Activated CD8-positive, alpha-beta memory T cell treated with anti-CD3 and anti-CD28 coated beads, Interleukin-2, amount 10 ng/mL, durations not matched to agents 7 days and 5 days (primary cell): ENCODE measurements at places on chromosomes 4 and X. TPM values are rescaled to one million over a fixed set of nuclear protein-coding genes. Genes with fewer than 3 reads are reported as not detected.

- peaks cover 22% of the 10 kb centered on the region for H3K36me3 ChIP-seq
- H3K4me1 ChIP-seq = peaks cover 26% of the 10 kb centered on the region
- H3K4me3 ChIP-seq = peak within 1 kb of the TSS; percentile 95
- peak within 1 kb of the TSS; percentile 96 for H3K27ac ChIP-seq
Observed at GRCh38 chrX:2690856-2691542, at the start of gene CD99. Gene CD99, plus strand, starts transcription at chrX:2691295. Its CDS starts 66 bp downstream, at chrX:2691361.

GRCh38 chr4:169258141-169258540 is 12.6 kb downstream of the SH3RF1 start:
- H3K4me1 ChIP-seq = no peaks in the 10 kb centered on the region
- H3K36me3 ChIP-seq = no peaks in the 10 kb centered on the region
- peaks cover 37% of the 10 kb centered on the region for H3K27me3 ChIP-seq
- no peak overlapping the region for H3K4me3 ChIP-seq

CCNG2 gene
- total RNA-seq = 20.8 TPM

GRCh38 chr4:80017125-80017854 is 55.7 kb downstream of the ANTXR2 start:
- no peaks in the 10 kb centered on the region for H3K27me3 ChIP-seq
- peaks cover 38% of the 10 kb centered on the region for H3K36me3 ChIP-seq
- peaks cover 8% of the 10 kb centered on the region for H3K4me1 ChIP-seq
- DNase-seq = no peak
- H3K4me3 ChIP-seq = no peak overlapping the region

NSG1 gene
- total RNA-seq = 9.8 TPM

GRCh38 chrX:8520791-8521190 is 56.2 kb downstream of the VCX3B start:
- no peaks in the 10 kb centered on the region for H3K27me3 ChIP-seq
- H3K27ac ChIP-seq = no peak overlapping the region
- no peak for DNase-seq
- no peaks in the 10 kb centered on the region for H3K4me1 ChIP-seq
- H3K36me3 ChIP-seq = no peaks in the 10 kb centered on the region
- no peak overlapping the region for H3K4me3 ChIP-seq

TLR6 gene
- 1.3 TPM for total RNA-seq

- H3K36me3 ChIP-seq = no peaks in the 10 kb centered on the region
- DNase-seq = no peak
- H3K27ac ChIP-seq = no peak overlapping the region
- no peak overlapping the region for H3K4me3 ChIP-seq
Observed at GRCh38 chrX:114365065-114365834, 218.6 kb upstream of the HTR2C start.

DNA sequence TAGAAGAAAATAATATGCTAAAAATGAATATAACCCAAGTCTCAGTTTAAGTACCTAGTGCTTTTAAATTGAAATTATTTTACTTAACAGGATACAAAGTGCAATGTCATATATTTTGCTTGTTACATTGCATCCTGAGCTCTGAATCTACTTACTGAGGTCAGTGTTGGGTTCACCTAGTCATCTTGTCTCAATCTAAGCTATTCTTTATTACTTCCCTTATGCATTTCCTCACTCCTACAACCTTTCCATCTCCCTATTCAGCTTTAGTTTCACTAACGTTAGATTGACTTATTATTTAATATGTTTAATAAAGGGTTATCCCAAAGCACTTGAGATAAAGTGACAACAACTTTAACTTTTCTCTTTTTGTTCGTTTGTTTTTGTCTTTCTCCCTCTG is 483.7 kb downstream of the FSTL5 start:
- no peak overlapping the region for H3K27ac ChIP-seq
- no peak for DNase-seq
- H3K36me3 ChIP-seq = no peaks in the 10 kb centered on the region

GRCh38 chr4:140609548-140610425 is 41.0 kb upstream of the UCP1 start:
- DNase-seq = no peak
- peaks cover 15% of the 10 kb centered on the region for H3K27me3 ChIP-seq
- no peak overlapping the region for H3K4me3 ChIP-seq
- no peaks in the 10 kb centered on the region for H3K4me1 ChIP-seq
- H3K36me3 ChIP-seq = no peaks in the 10 kb centered on the region

ACTRT1 gene
- total RNA-seq = not detected

AIFM1 gene
- 47.3 TPM for total RNA-seq

DNA sequence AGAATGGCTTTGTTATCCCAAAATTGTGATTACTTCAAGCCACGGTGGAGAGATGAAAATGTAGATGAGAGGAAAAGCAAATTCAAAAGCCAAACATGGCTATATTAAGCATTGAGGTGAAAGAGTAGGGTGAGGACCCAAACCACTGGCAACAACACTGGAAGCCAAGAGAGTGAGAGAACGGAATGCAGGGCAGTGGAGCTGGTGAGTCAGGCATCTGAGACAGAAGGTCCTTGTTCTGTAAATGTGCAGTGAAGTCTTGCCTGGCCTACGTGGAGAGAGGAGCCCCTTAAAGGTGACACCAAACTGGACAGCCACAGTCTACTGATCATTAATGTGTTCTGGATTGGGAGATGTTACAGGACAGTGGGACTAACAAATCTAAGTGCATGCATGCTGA is 22.8 kb upstream of the SEC24B start:
- H3K36me3 ChIP-seq = no peaks in the 10 kb centered on the region
- no peak for DNase-seq
- H3K4me3 ChIP-seq = no peak overlapping the region
- H3K4me1 ChIP-seq = no peaks in the 10 kb centered on the region
- H3K27me3 ChIP-seq = peaks cover 6% of the 10 kb centered on the region

DNA sequence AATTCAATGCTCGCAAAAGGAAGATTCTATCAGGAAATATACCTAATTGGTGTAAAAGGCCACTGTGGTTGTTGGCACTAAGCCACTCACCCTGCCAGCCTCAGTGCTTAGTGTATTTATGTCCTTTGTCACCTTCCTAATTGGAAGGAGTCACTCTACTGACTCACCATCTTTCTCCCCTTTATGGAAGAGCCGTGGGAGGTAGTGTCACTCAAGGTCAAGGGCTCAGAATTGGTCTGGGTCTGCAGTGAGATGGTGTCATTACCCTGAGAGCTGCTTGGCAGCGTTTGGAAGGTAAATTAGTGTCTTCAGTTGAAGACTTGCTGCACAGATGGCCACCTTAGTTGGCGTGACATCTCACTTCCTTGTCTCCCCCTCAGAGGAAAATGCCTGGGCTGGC is 41.7 kb upstream of the CDKN2AIP start:
- DNase-seq = no peak
- no peaks in the 10 kb centered on the region for H3K36me3 ChIP-seq
- peaks cover 16% of the 10 kb centered on the region for H3K4me1 ChIP-seq
- H3K4me3 ChIP-seq = no peak overlapping the region

DNA sequence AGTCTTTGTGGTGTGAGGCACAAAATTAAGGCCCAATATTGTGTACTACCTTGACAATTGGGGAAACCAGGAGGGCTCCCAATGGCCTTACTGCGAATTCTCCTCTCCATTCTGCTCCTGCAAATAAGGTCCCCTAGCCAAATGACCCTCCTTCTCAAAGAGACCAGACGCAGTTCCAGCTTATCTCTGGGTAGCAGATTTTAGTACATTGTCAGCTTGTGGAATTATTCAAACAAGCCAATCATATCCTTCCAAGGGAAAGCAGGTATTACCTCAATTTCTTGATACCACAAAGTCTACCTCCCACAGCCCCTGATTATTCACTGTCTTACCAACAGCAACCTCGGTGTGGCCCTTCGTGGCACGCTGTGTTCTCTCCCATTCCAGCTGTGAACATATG is 7.8 kb upstream of the ZBTB33 start:
- peaks cover 22% of the 10 kb centered on the region for H3K4me1 ChIP-seq
- H3K27ac ChIP-seq = no peak overlapping the region
- no peaks in the 10 kb centered on the region for H3K27me3 ChIP-seq
- no peak overlapping the region for H3K4me3 ChIP-seq
- peaks cover 4% of the 10 kb centered on the region for H3K36me3 ChIP-seq

DNA sequence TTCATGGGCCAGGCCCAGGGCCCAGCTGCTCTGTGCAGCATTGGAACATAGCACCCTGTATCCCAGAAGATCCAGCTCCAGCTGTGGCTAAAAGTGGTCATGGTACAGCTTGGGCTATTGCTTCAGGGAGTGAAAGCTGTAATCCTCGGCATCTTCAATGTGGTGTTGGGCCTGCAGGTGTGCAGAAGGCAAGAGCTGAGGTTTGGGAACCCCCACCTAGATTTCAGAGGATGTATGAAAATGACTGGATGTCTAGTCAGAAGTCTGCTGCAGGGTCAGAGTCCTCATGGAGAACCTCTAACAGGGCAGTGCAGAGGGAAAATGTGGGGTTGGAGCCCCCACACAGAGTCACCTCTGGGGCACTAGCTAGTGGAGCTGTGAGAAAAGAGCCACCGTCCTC is 341.7 kb downstream of the PPP3CA start:
- H3K4me1 ChIP-seq = peaks cover 13% of the 10 kb centered on the region
- H3K27ac ChIP-seq = no peak overlapping the region
- no peak overlapping the region for H3K4me3 ChIP-seq

GABRA4 gene
- not detected for total RNA-seq

- H3K27me3 ChIP-seq = no peaks in the 10 kb centered on the region
- H3K4me3 ChIP-seq = no peak overlapping the region
- H3K36me3 ChIP-seq = peaks cover 8% of the 10 kb centered on the region
- no peak overlapping the region for H3K27ac ChIP-seq
- no peak for DNase-seq
Observed at GRCh38 chr4:105807496-105807895, 87.8 kb upstream of the NPNT start.

DNA sequence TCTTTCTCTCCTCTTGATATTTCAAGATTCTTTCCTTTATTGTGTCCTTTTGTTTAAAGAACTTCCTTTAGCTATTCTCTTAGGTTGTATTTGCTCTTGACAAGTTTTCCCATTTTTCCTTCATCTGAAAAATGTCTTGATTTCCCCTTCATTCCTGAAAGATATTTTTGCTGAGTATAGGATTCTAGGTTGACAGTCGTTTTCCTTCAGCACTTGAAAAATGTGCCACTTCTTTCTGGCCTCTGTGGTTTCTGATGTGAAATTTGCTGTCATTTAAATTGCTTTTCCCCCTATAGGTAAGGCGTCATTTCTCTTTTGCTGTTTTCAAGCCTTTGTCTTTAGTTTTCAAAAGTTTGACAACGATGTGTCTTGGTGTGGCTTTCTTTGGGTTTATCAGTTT is 23.3 kb upstream of the LAMTOR3 start:
- peaks cover 63% of the 10 kb centered on the region for H3K36me3 ChIP-seq
- H3K4me3 ChIP-seq = no peak overlapping the region
- H3K27me3 ChIP-seq = no peaks in the 10 kb centered on the region
- H3K4me1 ChIP-seq = peaks cover 12% of the 10 kb centered on the region
- no peak for DNase-seq

- H3K4me3 ChIP-seq = no peak overlapping the region
- DNase-seq = no peak
- no peaks in the 10 kb centered on the region for H3K36me3 ChIP-seq
- no peaks in the 10 kb centered on the region for H3K4me1 ChIP-seq
- no peaks in the 10 kb centered on the region for H3K27me3 ChIP-seq
- H3K27ac ChIP-seq = no peak overlapping the region
Observed at GRCh38 chr4:123987408-123987807, 590.8 kb downstream of the SPRY1 start.

GRCh38 chr4:180059216-180059881 is 2183.9 kb upstream of the TENM3 start:
- no peak for DNase-seq
- H3K4me3 ChIP-seq = peak overlapping the region; percentile 53
- H3K36me3 ChIP-seq = peaks cover 2% of the 10 kb centered on the region
